ENCODE measurements at places on chromosomes 3 and 15.
A peak's percentile ranks its signal among the peaks of the same experiment; 100 is the strongest.

GRCh38 chr15:63752075-63752684, 81.6 kb downstream of the HERC1 start:
- DNase-seq = peak; percentile 2

GRCh38 chr3:67044295-67044694, 46.2 kb downstream of the KBTBD8 start:
- no peak for DNase-seq

DNA sequence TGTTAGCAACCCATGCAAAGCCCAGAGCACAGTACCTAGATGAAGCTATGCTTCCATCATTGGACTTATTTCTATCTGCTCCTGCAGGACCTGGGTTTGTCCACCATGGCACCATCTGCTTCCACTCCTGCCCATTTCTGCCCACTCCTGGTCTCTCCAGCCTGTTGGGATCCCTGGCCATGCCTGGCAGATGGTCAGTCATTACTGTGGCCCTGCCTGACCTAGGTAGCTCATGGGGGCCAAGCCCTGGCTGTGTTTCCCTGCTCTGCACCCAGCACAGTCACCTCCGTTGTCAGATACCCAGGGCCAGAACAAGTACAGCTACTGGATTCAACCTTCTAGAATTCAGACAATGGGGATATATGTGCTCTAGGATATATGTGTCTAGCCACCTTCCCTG, 185.8 kb upstream of the TLE3 start:
- DNase-seq = no peak

DNA sequence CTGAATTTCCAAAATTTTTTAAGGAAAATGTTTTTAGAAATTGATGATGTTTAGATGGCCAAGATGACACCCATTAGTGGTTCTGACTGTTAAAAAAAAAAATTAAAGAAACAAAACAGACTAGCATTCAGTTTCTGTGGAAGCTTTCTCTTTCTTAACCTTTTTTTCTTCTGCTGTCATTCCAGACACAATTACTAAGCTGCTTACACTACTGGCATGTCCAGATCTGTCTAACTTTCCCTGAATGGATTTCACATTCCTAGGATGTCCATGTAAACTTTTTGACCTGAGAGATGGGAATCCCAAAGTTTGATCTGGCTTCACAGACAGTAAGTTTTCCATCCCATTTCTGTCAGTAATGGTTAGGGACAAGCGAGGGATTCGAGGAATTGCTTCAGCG, 10.3 kb upstream of the MTMR10 start:
- no peak for DNase-seq

GRCh38 chr3:144549166-144549565, 577.5 kb downstream of the DIPK2A start:
- DNase-seq = no peak

- DNase-seq = peak; percentile 84
These were observed 1.5 kb downstream of the MGA start for GRCh38 chr15:41661518-41662225.

- DNase-seq = peak; percentile 35
These were observed 528 bp downstream of the LPCAT4 start for GRCh38 chr15:34366271-34367065.

- DNase-seq = no peak
These were observed 4.4 kb downstream of the MTMR14 start for GRCh38 chr3:9653565-9654248.

DNA sequence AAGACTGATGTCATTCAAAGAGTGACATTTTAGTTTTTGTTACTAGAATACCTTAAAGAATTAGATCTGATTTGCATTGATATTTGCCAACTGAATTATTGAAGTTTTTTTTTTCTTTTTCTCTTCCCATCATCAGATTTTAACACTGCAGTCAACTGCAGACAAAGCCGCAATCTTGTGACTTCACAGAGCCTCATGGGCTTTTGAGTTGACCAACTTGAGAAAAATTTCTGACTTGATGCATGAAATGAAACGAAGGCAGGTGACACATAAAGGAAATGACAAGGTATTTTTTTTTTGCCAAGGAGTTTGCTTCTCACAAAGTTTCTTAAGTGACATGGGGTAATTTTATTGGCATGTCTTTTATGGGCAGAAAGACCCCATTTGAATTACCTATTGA, 383.7 kb downstream of the GAP43 start:
- DNase-seq = no peak

GRCh38 chr3:3189102-3189727, 9.7 kb upstream of the CRBN start:
- DNase-seq = no peak

DNA sequence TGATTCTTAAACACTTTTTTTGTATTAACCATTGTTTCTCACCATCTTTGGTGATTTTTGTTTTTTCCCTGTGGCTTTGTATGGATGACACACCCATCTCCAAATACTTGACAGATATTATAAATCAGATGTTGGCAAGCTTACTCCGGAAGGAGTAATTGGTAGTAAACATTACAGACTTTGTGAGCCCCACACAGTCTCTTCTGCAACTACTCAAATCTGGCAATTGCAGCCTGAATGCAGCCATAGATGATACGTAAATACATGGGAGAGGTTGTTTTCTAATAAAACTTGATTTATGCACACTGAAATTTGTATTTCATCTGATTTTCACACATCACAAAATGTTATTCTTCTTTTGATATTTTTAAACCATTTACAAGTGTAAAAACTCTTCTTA, 331.5 kb downstream of the ARPP21 start:
- no peak for DNase-seq
